ENCODE measurements at places on chromosomes 2 and 18. TPM values are rescaled to one million over a fixed set of nuclear protein-coding genes. Genes with fewer than 3 reads are reported as not detected.

GRCh38 chr2:128285329-128285931 is 33.2 kb downstream of the HS6ST1 start:
- no peaks in the 10 kb centered on the region for H3K27me3 ChIP-seq
- H3K36me3 ChIP-seq: no peaks in the 10 kb centered on the region
- no peak overlapping the region for H3K4me3 ChIP-seq
- H3K27ac ChIP-seq: no peak overlapping the region
- H3K4me1 ChIP-seq: no peaks in the 10 kb centered on the region

- H3K36me3 ChIP-seq: peaks cover 39% of the 10 kb centered on the region
- H3K4me1 ChIP-seq: no peaks in the 10 kb centered on the region
- H3K27ac ChIP-seq: no peak overlapping the region
- DNase-seq: peak; percentile 47
Measured at GRCh38 chr2:230798769-230799399, 65.9 kb upstream of the ITM2C start.

DNA sequence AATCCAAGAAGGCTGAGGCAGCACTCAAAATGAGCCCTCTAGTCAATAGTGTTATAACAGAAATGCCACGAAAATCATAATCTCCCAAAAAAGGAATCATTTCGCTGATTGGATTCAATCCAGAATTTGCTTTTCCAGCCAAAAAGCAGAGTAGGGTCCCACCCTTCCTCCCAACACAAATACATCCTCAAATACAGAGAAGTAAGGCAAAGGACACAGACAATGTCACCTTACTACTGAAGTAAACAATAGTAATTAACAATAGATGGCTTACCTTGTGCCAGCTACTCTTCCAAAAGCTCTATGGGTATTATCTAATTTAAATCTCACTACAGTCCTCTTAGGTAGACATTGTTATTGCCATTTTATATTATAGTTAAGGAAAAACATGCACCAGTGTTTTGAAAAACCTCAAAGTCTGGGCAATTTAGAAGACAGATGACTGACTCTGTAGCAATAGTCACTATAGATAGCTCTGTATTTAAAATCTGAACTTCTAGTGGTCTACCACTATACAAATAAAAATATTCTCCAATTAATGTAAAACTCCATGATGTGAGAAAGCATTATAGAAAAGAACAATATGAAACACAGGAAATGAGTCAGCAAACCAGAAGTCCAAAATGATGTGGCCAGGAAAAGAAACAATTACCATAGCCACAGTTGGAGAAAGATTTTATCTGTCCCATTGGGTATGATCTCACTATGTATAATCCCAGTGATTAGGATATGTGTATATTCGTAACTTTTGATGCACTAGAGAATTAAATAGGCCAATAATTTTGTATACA is 305.0 kb upstream of the ERBB4 start:
- no peaks in the 10 kb centered on the region for H3K27me3 ChIP-seq
- no peak for DNase-seq
- H3K4me3 ChIP-seq: no peak overlapping the region
- H3K4me1 ChIP-seq: peaks cover 24% of the 10 kb centered on the region

- H3K4me3 ChIP-seq: no peak overlapping the region
- DNase-seq: peak; percentile 41
- no peaks in the 10 kb centered on the region for H3K27me3 ChIP-seq
- no peak overlapping the region for H3K27ac ChIP-seq
Measured at GRCh38 chr2:19349911-19350677, 8.3 kb downstream of the OSR1 start.

GRCh38 chr2:232058931-232059330 is 97.4 kb downstream of the DIS3L2 start:
- peaks cover 2% of the 10 kb centered on the region for H3K4me1 ChIP-seq
- no peaks in the 10 kb centered on the region for H3K27me3 ChIP-seq
- DNase-seq: no peak
- H3K36me3 ChIP-seq: peaks cover 3% of the 10 kb centered on the region
- H3K4me3 ChIP-seq: no peak overlapping the region
- no peak overlapping the region for H3K27ac ChIP-seq

Gene RTP5
- total RNA-seq: not detected

Gene EIF5B
- total RNA-seq: 46.6 TPM

Gene CD226
- total RNA-seq: not detected

All from SJCRH30 (cell line).